ENCODE measurements at places on chromosomes 2 and 18.
A peak's percentile ranks its signal among the peaks of the same experiment; 100 is the strongest.

- DNase-seq: peak; percentile 71
Measured at GRCh38 chr2:218962859-218963492, 3.5 kb downstream of the CDK5R2 start.

GRCh38 chr2:216849987-216850386 is 9.9 kb downstream of the TNP1 start:
- peak; percentile 7 for DNase-seq

GRCh38 chr2:172845028-172845630 is 109.5 kb downstream of the RAPGEF4 start:
- DNase-seq: no peak

GRCh38 chr2:44433895-44434294 is 72.1 kb downstream of the CAMKMT start:
- DNase-seq: no peak

DNA sequence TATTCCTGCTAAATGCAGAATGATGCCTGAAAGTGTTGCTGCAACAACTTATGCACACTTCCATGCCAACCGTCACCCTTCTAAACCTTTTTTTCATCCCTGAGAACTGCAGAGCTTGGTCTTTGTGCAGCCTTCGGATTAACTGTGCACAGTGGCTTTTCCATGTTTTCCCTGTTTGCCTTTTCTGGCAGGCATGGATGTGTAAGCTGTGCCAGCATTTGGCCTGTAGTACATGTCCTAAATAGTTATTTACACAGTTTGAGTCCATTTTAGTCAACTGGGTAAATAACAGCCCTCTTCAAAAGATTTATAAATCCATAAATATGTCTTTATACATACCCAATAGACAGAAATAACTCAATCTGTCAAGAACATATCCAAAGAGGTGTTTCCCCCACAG is 31.5 kb downstream of the MEIS1 start:
- no peak for DNase-seq

DNA sequence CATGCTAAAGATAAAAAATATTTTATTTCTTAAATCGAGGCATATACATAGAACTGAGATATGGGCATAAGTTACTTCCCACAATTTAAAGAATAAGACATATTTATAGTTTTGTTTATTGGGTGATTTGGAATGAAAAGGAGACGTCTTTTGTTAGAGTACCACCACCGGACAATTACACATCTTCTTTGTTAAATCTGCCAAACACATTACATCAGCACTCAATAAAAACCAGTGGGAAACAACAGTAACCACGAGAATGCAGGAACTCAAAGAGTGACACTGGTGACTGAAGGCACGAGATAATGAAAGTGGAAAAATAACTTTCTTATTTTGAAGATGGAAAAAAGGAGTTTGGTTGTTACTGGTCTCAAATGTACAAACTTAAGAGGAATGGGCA is 92.6 kb upstream of the TFCP2L1 start:
- DNase-seq: no peak

DNA sequence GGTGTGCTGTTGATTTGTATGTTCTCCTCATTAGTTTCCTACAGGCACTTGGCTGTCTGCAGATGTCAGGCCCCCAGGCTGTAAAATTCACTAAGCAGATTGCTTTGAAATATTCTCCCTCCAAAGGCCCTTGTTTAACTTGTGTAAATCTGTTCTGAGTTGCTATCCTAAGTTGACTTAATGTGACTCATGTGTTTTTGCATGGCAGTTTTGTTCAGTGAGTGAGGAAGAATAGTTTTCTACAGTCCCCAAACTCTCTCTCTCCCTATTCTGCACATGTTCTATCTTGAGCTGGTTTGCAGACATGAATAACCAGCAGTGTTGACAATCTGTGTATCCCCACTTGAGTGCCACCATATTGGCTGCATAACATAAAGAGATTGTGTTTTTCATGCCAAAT is 1005.4 kb upstream of the DDX18 start:
- no peak for DNase-seq

- DNase-seq: no peak
Measured at GRCh38 chr2:85796341-85797262, 42.8 kb downstream of the ATOH8 start.

GRCh38 chr2:21930226-21930625 is 806.5 kb downstream of the TDRD15 start:
- no peak for DNase-seq

GRCh38 chr2:19868224-19868623 is 33.6 kb downstream of the TTC32 start:
- no peak for DNase-seq

DNA sequence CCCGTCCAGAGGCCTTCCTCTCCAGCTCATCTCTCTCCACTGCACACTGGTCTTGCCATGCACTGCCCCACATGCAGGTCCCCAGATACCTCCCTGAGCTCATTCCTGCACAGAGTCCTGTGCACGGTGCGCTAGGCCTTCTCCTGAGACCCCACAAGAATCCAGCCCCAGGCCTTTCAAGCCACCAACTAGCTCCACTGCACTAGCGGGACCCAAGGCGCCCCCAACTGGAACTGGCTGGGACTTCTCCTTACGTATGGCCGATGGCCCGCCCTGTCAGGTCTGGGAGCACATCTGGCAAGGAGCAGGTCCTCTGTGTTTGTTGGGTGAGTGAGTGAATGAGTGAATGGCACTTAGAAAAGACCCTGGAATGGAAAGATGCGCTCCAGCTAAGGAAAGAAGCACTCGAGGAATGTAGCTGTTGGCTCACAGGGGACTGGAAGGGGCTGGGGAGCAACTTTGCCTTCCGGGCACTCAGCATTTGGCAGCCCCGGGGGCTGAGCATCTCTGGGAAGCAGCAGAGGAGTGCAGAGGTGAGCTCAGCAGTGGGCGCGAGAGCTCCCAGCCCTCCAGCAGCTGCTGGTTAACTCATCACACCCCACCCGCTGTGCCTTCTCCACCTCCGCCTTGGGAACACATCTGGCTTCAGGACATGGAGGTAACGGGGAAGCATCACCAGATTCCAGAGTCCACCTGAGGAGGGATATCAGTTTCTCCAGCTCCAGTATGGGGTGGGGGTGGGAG is 223.1 kb downstream of the GLI2 start:
- no peak for DNase-seq

DNA sequence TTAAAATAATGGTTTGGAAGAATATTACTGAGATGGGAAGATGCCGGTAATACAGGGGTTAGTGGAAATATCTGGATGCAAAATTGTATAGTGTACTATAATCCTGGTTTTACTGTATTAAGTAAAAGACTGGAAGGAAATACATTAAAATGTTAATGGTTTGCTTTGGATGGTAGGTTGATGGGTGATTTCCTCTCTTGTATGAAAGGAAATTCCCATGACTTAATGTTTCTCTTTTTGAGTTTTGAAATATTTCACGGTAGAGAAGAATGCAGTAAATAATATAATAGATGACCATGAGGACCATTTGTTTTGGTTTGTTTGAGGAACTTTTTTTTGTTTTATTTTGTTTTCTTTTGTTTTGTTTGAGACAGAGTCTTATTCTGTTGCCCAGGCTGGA is 8.2 kb downstream of the SPTBN1 start:
- no peak for DNase-seq

- no peak for DNase-seq
Measured at GRCh38 chr2:121485039-121485438, 45.6 kb upstream of the RNU4ATAC start.

DNA sequence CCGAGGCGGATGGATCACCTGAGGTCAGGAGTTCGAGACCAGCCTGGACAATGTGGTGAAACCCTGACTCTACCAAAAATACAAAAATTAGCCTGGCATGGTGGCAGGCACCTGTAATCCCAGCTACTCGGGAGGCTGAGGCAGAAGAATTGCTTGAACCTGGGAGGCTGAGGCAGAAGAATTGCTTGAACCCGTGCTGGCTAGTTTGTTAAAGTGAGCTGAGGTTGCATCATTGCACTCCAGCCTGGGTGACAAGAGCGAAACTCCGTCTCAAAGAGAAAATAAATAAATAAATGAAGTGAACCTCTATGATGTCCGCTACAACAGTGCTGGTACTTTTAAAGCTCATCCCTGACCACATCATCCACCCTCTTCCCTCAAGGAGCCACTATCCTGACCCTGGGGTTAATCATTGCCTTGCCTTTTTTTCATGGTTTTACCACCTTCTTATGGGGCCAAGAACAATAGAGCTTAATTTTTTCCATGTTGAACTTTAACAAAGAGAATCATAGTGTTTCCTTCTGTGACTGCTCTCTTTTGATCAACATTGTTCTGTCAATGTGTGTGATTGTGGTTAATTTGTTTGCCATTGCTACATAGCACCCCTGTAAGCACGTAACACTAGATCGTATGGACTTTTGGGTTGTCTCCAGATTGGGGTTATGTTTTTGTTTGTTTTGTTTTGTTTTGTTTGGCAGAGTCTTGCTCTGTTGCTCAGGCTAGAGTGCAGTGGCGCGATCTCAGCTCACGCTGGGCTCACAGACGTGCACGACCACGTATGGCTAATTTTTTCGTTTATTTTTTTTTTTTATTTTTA is 17.1 kb upstream of the ATRAID start:
- DNase-seq: no peak

GRCh38 chr2:192215096-192215877 is 20.6 kb upstream of the TMEFF2 start:
- no peak for DNase-seq

- no peak for DNase-seq
Measured at GRCh38 chr2:239495175-239495574, 94.4 kb upstream of the HDAC4 start.

DNA sequence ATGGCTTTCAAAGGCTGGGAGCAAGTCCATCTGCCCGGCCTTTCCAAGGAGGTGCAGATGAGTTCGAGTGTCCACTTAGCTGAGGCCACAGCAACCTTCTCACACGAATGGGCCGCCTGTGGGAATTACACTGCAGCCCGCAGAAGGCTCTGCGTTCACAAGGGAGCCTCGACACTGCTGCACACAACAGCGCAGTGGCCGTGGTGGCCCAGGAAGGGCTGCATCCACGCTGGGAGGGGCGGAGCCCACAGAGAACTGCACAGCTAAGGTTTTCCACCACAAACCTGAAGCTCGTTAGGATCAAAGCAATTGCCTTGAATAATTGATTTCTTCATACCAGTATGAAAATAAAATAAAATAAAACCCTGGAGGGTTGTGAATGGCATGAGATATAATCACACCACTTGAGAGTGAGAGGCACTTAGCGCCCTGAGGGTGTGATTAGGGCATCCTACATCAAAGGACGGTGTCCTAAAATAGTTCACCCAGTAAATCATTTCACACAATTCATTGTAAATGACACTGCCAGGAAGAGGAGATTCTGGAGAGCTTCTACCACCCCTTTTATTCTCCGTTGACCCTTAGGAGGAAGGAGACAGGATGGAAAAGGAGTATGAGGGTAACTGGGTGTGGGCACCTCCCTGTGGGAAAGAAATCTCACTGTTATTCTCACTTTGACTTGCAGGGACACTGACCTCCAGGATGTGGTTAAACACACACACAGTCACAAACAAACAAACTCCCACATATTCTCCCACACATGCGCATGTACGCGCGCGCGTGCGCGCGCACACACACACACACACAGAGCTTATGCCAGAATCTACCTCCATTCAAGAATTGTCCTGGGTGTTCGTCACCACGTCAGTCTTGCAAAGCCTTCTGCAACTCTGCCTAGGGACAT is 256.6 kb upstream of the ID2 start:
- peak; percentile 22 for DNase-seq

GRCh38 chr18:49021433-49022129 is 70.8 kb upstream of the SMAD7 start:
- DNase-seq: peak; percentile 59

- no peak for DNase-seq
Measured at GRCh38 chr2:192070099-192070498, 124.6 kb downstream of the TMEFF2 start.

DNA sequence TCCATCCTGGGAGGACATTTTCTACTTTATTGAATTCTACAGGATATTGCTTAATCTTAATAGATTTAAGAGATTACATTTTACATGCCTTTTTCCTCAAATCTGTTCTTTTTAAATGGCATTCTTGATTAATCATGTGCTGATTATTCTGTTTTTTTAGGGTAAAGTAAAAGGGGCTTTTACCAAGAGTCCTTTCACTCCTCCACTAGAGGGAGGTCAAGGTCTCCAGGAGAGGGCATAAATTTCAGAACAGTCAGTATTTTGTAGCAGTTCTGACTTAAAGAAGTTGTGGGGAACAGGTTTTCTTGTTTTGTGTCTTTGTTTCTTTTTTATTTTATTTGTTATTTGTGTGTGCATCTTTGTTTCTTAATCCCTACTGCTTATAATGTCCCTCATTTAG is 25.4 kb downstream of the WDR75 start:
- no peak for DNase-seq

DNA sequence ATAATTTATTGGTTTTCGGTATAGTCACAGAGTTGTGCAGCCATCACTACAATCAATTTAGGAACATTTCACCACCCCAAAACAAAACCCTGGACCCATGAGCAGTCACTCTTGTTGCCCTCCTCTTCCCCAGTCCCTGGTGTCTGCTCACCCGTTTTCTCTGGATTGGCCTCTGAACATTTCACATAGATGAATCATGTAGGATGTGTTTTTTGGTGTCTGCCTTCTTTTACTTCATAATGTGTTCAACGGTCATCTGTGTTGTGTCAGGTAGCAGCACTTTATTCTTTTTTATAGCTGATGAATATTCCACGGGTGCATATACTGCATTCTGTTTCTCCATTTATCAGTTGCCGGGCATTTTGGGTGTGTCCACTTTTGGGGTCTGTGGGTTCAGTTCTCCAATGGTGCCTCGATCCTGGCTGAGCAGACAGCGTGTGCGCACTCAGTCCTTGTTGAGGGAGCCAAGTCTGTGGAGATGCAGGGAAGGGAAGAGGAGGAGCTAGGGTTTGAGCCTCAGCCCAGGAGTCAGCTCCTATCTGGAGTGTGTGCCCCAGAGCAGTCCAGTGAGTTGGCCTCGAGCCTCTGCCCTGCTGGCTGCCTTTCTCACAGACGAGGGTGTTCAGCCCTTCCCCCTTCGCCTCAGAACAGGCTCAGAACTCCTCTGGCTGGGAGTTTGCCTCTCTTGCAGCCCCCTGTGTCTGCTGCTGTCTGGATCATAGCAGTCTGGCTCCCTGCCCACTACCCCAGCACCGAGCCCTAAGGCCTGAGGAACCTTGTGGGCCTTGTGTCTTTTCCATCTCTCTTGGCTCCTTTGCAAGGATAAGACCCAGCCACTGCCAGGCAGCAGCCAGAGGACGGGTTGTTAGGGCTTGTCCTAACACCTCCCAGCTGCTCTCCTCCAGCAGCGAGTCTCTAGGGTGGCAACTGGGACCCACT is 18.0 kb downstream of the C2orf74 start:
- DNase-seq: no peak

- DNase-seq: no peak
Measured at GRCh38 chr2:167333245-167333644, 445.0 kb downstream of the XIRP2 start.

DNA sequence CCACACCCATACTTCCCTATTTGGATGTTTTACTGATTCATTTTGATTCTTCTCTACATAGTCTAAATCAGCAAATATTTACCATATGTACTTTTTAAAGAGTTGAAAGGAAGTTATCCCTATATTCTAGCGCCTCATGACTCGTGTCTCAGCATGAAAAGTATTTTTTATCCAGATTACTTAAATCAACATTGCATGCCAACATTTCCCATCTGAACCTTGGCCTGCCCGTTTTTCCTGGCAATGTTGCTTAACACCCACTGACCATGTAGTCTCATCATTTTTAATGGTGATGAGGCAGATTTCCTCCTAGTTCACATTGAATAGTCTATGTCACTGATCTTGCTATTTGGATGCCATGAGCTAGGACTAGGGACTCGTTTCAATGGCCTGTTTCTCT is 13.2 kb upstream of the SCYGR5 start:
- no peak for DNase-seq
